Right renal cortex interstitium (tissue), 3 donors: ENCODE measurements at places on chromosomes 6 and 20.

DNA sequence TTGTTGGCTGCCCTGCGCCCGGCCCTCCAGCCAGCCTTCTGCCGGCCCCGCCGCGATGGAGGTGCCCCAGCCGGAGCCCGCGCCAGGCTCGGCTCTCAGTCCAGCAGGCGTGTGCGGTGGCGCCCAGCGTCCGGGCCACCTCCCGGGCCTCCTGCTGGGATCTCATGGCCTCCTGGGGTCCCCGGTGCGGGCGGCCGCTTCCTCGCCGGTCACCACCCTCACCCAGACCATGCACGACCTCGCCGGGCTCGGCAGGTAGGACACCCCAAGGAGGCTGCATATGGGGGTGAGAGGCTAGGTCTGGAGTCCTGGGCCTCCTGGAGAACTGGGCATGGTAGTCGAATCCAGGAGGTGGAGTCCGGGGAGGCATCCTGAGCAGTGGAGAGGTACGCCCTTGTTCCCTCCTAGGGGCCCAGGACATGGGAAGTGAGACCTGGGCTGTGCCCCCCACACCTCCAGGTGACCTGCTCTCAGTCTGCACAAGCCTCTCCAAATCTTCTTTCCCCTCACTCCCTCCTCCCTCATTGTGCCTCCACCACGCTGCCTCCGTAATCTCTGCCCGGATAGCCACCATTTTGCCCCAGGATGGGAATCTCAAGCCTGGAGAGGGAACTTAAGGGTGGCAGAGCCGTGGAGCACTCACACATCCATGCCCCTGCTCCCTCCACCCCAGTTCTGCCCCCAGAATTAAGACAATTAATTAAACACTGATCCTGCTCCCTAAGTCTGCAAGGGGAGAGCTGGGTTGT is 541 bp downstream of the CDC25B start:
- DNase-seq: no peak

- no peak for DNase-seq
These were observed 24.4 kb downstream of the SLC17A9 start for GRCh38 chr20:62976886-62977285.

GRCh38 chr6:159754959-159755914 is 6.6 kb upstream of the ACAT2 start:
- no peak for DNase-seq

DNA sequence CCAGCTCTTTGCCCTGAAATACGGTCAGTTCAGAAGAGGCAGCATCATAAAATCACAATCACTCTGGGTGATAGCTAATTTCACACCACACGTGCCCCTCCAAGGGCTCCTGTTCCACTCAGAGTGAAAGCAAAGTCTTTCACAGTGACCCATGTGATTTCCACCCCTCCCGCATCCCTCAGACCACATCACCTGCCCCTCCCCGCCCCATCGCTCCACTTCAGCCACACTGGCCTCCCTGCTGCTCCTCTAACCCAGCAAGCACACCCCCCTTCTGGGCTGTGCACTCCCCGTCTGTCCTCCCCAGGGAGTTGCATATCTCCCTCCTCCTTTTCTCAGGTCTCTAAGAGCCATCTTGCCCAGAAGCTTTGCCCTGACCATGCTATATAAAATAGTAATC is 74.5 kb downstream of the PSMG4 start:
- no peak for DNase-seq

GRCh38 chr20:58362206-58362516 is 26.9 kb upstream of the VAPB start:
- DNase-seq: no peak

DNA sequence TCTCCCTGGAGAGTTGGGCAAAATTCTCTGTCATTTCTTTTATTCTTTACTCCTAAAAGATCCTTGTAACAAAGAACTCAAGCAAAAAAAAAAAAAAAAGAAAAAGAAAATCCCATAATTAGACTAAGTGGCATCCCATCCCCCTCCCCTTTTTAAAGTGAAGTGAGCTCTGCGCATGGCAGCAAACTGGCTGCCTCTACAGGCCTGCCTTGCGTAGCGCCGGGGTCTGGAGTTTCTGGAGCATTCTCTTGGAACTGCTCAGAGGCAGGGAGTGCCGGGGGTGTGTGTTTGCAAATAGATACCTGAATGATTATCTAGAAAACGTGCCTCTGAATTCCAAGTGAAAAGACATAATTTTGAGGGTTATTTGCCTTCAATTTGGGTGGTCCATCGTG is 48.1 kb downstream of the FOXC1 start:
- DNase-seq: no peak

- DNase-seq: no peak
These were observed 32.4 kb downstream of the COL9A1 start for GRCh38 chr6:70270287-70271005.

DNA sequence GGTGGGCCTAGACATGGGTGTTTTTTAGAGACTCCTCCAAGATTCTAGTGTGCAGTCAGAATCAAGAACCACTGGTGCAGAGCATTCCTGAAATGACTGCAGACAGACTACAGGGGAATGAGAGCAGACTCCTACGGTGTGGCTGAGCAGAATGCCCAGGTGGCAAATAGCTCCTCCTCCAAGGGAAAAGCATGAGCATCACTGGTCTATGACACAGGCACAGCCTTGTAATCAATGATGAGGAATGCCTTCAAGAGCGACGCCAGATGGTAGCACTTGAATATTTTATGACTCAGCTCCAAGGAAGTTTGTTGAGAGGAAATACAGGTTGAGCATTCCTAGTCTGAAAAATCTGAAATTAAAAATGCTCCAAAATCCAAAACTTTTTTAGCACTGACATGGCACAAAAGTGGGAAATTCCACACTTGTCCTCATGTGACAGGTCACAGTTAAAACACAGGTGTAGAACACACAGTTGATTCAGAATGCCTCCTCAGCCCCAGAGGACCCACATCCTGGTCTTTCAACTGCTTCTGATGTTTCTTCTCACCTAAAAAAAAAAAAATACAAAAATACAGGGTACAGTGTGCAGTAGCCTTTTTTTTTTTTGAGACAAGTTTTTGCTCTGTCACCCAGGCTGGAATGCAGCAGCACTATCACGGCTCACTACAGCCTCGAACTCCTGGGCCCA is 10.6 kb upstream of the FAM8A1 start:
- DNase-seq: no peak

- DNase-seq: no peak
These were observed 92.0 kb upstream of the PRDM1 start for GRCh38 chr6:105994118-105994590.

DNA sequence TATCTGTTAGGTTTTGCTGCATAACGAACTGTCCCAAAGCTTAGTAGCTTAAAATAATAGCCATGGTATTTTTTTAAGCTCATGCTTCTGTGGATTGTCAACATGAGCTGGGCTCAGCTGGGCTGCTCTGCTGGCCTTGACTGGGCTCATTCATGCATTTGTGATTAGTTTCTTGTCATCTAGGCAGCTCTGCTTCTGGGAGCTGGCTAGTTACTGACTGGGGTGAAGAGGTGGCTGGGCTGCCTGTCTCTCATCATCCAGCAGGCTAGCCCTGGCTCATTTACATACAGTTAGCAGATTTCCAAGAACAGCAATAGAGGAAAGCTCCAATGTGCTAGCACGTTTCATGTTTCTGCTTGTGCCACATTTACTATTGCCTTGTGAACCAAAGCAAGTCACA is 165.1 kb upstream of the PCSK2 start:
- DNase-seq: no peak

DNA sequence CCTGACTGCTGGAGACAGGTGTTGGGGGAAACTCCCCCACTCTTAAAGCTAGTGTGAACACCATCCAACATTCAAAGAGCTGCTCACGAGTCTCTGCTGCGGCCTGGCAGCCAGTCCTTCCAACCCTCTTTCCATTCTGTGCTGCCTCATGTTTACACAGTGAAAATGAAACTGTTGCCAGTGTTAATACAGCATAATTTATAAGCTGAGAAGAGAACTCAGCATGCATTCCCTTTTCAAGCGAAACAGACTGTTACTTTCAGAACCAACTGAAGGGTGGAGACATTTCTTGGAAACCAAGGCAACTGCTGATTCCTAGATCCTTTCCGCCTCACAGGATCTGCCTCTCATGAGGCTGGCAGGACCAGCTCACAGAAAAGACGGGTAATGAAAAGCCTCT is 533.8 kb upstream of the ID4 start:
- DNase-seq: no peak

- DNase-seq: no peak
These were observed 735.6 kb upstream of the MARCKS start for GRCh38 chr6:113121571-113121970.

GRCh38 chr20:37567671-37568588 is 40.3 kb upstream of the BLCAP start:
- no peak for DNase-seq

DNA sequence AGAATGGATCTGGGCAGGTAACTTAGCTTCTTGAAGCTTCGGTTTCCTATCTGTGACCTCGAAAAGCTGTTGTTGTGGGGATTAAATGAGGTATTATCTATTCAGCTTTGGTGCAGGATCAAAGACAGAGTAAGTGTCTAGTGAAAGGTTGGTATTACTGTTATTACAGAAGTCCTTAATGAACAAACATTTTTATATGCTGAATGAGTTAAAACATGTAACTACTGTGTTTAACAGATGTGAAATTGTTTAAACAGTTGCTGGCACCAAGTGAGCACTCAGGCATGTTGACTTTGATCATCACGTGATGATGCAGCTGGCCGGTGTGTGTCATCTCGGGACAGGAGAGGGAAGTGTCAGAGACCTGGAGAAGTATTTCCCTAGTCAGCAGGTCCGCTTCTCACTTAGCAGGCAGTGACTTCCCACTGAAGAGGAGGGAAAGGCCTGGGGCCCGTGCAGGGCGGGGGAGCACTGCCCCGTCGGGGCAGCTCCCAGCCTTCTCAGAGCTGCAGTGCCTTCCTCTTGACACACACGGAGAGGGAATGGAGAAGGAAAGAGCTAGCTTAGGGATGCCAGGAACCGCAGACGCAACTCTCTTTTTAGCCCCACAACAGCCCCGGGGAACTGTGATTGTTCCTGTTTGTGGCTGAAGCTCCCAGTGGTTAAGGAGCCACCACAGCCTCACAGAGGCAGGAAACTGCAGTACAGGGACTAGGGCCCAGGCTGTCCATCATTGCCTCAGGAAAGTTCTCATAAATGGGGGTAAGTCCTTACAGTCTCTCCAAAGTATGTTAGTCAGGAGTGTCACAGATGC is 18.0 kb downstream of the TUBB2A start:
- no peak for DNase-seq

DNA sequence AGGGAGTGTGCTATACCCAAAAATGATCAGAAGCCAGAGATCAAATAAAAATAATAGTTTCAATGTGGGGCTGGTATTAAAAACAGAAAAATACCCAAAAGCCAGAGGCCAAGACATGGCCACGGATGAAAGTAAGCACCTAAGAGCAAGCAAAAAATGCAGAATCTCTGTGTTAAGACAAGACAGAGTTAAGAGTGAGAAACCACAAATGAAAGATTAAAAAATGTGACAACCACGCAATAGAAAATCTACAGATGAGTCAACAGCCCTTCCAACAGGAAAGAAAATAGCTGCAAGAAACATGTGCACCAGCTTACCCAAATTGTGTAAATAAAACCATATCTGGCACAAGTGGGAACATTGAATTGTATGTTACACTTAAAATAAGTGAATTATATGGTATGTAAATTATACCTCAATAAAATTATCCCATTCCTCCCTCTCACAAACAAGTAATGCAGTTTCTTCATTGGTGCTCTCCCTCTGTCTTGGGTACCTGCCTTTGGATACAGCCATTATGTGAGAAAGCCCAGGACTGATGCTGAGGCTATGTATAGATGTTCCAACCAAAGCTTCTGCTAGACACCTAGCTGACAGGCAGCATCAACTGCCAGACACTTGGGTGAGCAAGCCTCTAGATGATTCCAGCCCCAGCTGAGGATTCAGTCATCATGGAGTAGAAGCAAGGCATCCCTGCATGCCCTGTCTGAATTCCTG is 55.3 kb upstream of the UFL1 start:
- no peak for DNase-seq

- no peak for DNase-seq
These were observed 96.4 kb upstream of the DUSP22 start for GRCh38 chr6:195861-196360.

DNA sequence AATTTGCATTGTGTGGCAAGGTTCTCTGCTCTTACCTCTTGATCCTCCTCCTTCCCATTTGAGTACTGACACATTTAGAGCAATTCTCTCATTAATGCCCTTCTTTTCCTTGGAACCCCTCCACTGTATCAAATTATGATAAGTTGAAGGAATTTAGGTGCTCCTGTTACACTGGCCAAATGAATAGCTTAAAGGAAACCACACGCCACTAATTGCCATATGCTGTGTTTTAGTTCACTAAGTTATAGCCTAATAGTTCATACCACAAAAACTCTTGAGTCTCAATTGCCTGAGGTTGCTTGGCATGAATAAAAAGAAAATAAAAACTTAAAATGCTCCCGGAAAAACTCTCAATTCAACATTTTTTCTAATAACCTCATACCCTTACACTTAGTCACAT is 1239.3 kb downstream of the EPHA7 start:
- DNase-seq: no peak

DNA sequence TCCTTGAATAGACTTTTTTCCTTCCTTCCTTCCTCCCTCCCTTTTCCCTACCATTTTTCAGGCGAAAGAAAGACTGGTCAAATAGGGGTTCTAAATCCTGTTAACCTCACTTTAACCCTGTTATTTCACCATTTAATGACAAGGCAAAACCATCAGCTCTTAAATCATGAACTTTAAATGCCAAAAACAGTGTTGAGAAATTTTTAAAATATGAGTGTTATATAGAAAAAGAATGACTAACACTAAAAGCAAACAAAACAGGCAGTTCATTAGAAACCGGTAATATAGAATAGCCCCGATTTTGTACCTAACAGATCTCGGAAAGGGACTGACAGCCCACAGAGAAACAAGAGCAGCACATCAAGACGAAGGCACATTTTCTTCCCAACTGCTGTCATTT is 57.4 kb upstream of the CEP85L start:
- DNase-seq: no peak

DNA sequence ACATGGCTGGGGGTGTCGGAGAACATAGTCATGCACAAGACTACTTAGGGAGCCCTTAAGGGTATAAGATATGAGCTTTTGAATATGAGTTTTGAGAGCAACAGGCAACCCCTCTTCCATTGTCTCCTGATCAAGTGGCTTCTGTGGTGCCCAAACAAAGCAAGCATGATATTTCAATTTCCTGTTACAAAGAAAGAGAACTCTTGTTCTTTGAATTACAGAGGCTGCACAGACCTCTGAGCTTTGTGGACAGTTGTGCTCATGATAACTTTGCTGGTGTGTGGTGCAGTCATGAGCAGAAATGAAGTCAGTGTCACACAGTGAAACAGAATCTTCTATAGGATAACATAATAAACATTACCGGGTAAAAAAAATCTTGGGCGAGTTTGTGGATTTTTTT is 66.8 kb upstream of the THEMIS start:
- DNase-seq: no peak
